ENCODE measurements at places on chromosomes 12 and 14.

- DNase-seq = no peak
These were observed 17.0 kb downstream of the CEP128 start for GRCh38 chr14:80924365-80925103.

DNA sequence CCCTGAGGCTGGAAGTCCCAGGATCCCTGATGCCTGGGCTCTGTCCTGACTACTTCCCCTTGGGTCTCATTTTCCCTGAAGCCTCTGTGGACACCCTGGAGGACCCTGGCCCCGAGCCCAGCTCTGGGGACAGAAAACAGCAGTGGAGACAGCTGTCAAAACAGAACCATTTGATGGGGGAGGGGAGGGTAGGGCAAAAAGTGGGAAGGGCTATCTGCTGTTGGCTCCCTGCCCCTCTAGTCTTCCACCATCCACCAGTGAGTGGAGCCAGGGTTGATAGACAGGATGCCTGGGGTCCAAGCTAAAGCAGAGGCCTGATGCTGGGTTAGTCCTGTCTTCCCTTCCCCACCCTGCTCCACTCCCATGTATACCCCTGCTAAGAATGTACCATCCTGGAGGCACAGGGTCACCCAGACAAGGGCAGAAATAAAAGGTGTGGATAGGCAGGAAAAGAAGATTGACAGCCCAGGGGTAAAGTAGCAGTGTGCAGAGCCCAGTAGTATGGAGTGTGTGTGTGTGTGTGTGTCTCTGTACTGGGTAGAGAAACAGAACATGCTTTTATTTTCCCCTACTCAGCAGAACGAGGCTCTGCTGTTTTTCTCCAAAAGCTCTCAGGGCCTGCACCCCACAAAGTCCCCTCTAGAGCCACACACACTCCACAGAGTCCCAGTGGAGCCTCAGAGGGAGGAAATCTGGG, 9.8 kb downstream of the ZNF385A start:
- no peak for DNase-seq

DNA sequence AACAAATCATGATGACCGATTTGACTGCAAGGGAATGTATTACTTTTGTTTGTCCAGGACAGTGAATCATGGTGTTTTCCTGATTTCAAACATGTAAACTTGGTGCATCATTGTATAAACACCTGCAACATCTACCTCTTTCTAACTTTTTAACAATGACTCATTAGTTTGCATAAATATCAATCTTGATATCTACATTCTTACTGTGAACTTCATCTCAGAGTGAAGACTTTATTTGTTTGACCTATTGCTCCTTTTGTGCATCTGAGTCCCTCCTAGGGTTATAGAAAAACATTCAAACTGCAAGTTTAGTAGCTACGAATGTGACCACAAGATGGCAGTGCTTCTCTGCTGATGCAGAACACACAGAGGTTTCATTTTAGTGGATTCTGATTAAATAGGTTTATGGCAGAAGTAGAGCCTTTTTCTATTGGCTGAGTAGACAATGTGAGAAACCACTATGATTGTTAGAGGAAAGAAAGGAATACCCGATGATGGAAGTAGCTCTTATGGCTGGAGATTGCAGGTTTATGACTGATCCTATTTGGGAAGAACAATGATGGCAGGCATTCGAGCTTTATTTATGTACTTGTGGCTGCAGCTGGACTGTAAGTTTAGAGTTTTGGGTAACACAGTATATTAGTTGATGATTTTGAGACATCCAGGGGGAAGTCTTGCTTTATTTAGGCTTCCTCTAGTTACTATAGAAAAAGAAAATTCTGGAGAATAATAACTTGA, 244.2 kb upstream of the OR4E1 start:
- DNase-seq = peak; percentile 77

GRCh38 chr12:130858084-130858483, 13.8 kb upstream of the RAN start:
- no peak for DNase-seq

DNA sequence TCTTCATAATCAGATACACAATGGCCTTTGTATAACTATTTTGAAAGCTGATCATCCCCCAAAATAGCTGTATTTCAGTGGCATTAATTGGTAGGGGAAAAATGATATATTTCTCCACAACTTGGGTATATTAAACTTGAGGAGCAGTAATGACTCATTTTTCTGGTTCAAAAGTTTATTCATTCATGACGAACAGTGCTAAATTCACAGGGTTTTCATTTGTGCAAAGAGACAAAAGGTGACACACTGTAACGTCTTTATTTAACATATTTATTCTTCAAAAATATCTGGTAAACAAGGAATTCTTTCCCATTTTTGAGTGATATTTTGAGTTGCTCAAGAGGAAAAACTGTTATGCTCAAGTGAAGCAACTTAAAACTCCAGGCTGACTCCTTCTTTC, 415.5 kb upstream of the SOX5 start:
- no peak for DNase-seq

DNA sequence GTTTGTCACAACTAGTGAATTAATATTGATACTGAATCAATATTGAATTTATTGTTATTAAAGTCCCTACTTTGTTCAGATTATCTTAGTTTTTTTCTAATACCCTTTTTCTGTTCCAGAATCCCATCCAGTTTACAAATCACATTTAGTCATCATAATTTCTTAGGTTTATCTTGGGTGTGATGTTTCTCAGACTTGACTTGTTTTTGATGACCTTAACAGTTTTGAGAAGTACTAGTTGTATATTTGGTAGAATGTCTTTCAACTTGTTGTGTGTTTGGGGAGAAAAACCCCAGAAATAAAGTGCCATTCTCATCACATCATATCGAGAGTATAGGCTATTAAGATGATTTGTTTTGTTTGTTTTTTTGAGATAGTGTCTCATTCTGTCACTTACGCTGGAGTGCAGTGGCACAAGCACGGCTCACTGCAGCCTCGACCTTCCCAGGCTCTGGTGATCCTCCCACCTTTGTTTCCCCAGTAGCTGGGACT, 19.5 kb downstream of the MRPS35 start:
- DNase-seq = no peak

DNA sequence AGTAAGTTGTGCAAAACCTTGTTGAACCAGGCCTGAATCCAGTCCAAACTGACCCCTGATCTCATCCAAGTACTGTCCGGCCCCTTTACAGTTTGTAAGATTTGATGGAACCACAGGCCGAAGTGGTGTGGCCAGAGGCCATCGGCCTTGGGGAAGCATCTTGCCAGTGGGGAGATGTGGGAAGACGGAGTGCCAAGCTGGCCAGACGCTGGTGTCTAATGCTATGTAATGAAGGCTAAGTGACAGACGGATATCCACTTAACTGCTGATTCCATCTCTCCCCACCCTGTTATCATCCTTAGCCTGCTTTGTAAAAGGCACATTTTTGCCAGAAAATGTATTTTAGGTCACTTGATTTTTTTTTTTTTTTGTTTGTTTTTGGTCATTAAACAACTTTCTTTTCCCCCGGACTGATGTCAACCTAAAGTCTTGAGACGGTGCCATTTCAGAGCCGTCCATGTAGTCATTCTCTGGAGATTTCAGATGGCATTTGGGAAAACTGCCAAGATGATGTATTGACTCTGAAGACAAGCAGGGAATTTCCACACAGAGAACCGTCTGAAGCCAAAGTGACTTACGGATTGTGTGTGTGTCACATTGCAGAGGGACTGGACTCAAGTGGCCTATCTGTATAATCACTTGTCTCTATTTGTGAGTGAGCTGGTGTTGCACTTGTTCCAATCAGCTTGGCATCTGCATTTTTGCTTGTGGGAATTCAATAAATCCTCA, 86.5 kb upstream of the MANSC4 start:
- DNase-seq = no peak

DNA sequence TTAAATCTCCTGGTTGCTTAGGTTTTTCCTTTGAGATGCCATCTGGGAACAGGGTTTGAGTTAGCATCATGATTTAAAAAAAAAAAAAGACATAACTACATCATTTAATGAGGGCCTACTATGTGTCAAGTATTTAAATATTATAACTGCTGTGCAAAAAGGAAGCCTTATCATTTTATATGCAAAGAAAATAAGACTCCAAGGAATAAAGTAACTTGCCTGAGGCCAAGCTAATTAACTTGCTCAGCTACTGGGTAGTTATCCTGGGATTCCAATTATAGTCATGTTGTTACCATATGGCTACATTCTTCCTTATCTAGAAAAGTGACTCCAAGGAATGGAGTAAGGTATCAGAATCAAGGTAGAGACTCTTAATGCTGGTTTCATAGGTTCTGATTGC, 123.5 kb downstream of the SLC41A2 start:
- no peak for DNase-seq

GRCh38 chr12:124170760-124171159, 124.1 kb upstream of the RFLNA start:
- DNase-seq = no peak

- DNase-seq = no peak
These were observed 155.5 kb upstream of the TMPO start for GRCh38 chr12:98359856-98360255.

- no peak for DNase-seq
These were observed 128.7 kb downstream of the KCNH5 start for GRCh38 chr14:62916551-62916950.

GRCh38 chr12:47945341-47945728, 18.1 kb upstream of the TMEM106C start:
- DNase-seq = no peak

DNA sequence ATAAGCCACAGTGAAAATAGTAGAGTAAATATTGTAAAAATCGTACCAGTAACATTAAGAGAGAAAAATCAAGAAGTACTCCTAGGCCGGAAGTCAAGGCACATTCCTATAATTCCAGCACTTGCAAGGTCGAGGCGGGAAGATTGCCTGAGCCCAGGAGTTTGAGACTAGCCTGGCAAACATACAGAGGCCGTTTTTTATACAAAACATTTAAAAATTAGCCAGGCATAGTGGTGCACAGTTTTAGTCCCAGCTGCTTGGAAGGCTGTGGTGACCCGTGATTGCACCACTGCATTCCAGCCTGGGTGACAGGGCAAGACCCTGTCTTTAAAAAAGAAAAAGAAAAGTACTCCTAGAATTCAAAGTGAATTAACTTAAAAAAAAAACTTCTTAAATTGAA, 341.8 kb downstream of the C12orf50 start:
- DNase-seq = no peak

All from activated effector memory CD4-positive, alpha-beta T cell treated with anti-CD3 and anti-CD28 coated beads, Interleukin-2, amount 50 U/mL, for 16 hours (primary cell).